RPMI7951 (cell line): ENCODE measurements at places on chromosomes 1 and 21. TPM values are rescaled to one million over a fixed set of nuclear protein-coding genes. Genes with fewer than 3 reads are reported as not detected.

The TTLL7 gene
- total RNA-seq: 12.0 and 15.4 TPM in 2 replicates

The C1orf116 gene
- total RNA-seq: 0.10 and 0.12 TPM in 2 replicates

DNA sequence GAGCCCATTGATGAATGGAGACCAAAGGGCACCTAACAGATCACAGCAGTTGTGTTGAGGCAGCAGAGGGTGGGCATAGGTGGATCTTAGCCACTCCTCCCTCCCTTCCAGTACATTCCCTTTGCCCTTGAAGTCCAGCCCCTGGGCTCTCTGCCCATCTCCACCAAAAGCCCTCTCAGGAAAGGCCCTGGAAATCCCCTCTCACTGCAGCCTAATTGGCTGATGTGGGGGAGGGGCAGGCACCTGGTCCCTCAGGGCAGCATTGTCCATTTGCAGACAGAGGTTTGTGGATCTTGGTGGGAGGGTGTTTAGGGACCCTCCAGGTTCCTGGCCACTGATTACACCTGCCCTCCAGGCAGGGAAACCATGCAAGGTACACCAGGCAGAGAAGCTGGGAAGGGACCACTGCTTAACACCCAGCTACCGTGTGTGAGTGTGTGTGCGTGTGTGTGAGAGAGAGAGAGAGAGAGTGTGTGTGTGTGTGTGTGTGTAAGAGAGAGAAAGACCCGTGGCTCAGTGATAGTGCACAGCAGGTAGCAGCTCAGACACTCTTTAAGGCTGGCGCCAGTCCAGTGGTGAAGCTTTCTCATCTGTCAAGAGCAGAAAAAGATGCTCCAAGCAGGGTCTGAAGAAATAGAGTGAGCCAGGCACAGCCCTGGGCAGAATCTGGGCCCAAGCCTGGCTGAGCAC lies 71.1 kb downstream of the MATN1 start:
- DNase-seq: no peak

- DNase-seq: peak; percentile 56
These were observed 10.8 kb upstream of the ENO1 start for GRCh38 chr1:8889103-8889846.

GRCh38 chr1:238186887-238187574 lies 296.3 kb upstream of the ZP4 start:
- no peak for DNase-seq

The FCRL2 gene
- total RNA-seq: not detected in 2 replicates

The ITLN2 gene
- total RNA-seq: not detected in 2 replicates

- DNase-seq: no peak
These were observed 45.4 kb upstream of the ATP1B1 start for GRCh38 chr1:169060919-169061639.

DNA sequence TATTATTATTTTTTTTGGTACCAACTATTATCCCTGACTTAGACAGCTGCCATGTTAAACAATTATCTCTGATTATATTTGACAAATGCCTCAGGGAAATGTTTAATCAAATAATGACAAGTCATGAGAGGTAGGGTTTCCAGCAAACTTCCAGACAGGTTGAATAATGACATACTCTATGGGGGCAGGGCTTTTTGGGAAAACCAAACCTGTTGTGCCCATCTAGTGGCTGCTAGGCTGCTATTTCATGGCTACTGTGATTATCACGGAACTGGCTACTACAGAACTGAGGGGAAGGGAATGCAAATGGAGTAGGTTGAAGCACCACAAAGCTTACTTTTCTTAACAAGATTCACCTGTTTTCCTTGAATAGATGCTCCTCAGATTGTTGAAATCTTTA lies 77.6 kb downstream of the DUSP10 start:
- no peak for DNase-seq

GRCh38 chr21:33308586-33309490 lies 15.9 kb upstream of the IFNAR1 start:
- peak; percentile 86 for DNase-seq

- no peak for DNase-seq
These were observed 79.8 kb downstream of the NFASC start for GRCh38 chr1:204950353-204951001.

DNA sequence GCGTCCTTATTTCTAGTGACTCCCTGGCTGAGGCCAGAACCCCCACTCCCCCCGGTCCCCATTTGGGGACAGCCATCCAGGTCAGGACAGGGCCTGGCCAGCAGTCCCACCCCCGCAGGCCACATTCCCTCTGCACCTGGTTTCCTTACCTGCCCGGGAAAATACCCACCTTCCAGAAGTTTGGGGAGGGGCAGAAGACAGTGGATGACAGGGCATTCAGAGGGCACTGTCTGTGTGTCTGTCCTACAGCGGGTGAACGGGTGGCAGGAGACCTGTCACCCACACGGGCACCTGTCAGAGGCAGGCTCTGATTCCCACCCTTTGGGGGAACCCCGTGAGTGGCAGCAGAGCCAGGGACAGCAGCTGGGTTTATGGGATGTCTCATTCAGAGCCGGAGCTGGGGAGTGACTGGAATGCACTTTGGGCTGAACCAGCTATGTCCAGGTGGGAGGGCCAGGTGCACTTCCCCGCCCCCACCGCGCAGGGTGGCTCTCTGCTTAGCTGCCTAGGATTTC lies 2.0 kb downstream of the ARHGEF16 start:
- DNase-seq: no peak

- no peak for DNase-seq
These were observed 26.7 kb upstream of the CYP4X1 start for GRCh38 chr1:46996659-46997281.

DNA sequence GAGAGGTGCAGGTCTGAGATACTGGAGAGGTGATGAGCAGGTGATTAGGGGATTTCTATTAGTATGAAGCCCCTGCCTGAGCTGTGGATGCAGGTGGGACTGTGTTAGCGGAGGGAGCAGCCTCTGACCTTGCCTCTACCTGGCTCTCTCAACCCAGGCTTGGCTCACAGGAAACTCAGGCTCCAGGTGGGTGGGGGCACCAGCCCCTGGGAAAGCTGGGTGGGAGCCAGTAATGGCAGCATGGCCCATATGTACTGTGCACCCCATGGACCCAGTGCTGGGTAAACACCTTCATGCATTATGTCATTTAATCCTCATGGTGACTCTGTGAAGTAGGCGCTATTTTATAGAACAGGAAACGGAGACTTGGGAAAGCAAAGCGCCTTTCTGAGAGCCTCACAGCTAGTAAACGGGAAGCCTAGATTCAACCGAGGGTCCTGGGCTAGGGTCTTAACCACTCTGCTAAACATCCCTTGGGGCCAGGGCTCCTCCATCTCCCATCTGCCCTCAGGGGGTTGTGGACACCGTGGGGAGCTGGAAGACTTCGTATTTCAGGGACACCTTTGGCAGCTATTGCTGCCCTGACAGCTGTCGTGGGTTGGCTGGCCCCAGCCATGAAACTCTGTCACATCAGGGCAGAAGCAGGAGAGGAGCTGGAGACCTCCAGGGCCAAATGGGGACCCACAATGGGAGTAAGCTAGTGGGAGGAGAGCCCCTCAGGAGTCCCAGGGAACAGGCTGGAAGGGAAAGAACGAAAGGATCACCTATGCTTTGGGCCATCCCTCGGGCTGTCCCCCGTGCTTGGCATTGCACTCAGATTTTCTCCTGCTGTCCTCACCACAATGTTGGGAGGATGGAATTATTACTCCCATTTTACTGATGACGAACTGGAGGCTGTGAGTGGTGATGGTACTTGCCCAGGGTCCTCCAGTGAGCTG lies 59.6 kb upstream of the CSF3R start:
- DNase-seq: no peak

The GSTM1 gene
- 0.12 TPM in 1 of 2 replicates, not detected in the other for total RNA-seq

The RSPH1 gene
- total RNA-seq: 0.12 TPM in 1 of 2 replicates, not detected in the other

- DNase-seq: no peak
These were observed 181.0 kb downstream of the SPATA17 start for GRCh38 chr1:217812175-217812574.

- DNase-seq: no peak
These were observed 322 bp upstream of the OLIG1 start for GRCh38 chr21:33069645-33069993.

The GBP2 gene
- 28.6 and 37.1 TPM in 2 replicates for total RNA-seq

DNA sequence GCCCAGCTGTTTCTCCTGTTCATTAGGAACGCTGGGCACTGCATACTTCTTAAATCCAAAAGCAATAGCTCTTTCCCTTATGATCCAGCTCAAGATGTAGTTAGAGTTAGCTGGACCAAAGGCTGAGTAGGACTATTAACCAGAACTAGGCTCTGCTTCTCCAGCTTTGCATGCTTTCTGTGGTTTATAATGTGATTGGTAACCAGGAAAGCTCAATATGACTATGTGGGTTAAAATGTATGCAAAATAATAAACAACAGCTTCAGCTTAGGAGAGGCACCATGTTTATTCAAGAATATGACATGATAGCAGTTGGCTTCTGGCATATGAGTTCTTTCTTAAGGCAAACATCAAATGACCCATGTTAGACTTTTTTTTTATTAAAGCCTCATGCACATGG lies 73.8 kb downstream of the LYPLAL1 start:
- no peak for DNase-seq

The LCE1B gene
- total RNA-seq: not detected in 2 replicates

DNA sequence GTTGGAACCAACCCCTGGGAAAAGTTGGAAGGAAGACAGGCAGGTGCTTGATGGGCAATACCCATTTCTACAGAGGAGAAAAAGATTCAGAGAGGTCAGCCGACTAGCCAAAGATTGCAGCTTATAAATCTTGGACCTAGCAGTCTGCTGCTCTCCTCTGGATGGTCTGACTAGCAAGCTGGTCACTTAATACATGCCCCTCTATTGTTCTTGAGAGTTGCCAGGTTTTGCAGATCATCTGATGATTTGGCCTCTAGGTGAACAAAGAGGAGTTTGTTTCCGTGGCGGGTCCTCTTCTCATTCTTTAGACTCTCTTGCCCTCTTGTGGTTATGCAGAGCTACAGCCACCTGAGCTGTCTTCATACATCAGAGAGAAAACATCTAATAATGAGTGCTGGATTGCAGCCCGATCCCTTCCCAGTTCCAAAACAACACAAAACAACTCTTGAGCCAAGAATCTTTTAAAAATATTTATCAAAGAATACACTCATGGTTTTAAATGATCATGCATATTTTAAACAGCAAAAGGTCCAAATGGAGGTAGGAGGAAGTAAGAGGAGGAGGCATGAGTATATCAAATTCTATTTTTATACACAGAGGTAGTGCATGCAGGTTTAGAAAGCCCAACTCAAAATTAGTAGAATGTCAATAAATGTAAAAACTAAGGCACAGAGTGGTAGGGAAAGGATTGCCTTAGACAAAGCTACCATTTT lies 115.7 kb downstream of the SLC30A10 start:
- DNase-seq: peak; percentile 75

GRCh38 chr1:6819246-6820040 lies 34.2 kb downstream of the CAMTA1 start:
- DNase-seq: no peak

- no peak for DNase-seq
These were observed 92.5 kb upstream of the KRTAP19-8 start for GRCh38 chr21:31130821-31131220.

- DNase-seq: no peak
These were observed 80.3 kb downstream of the PROX1 start for GRCh38 chr1:214067853-214068703.

The YBX1 gene
- total RNA-seq: 1,105 and 1,183 TPM in 2 replicates

DNA sequence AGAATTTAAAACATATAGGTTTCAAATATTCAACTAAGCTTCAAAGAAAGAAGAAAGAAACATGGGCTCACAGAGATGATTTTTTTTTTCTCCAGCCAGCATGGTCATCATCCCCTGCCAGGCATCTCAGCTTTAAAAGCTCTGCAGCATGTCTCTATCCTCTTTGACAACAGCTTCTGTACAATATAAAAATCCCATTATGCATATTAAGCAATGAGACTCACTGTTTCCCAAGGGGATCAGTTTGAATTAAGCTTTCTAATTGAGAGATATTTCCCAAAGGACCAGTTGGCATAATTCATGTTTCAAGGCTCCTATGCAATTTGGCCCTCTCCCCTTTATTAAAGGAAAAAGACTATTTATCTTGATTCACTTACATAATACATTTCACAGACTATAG lies 220.3 kb downstream of the GRIK1 start:
- no peak for DNase-seq

- no peak for DNase-seq
These were observed 697 bp upstream of the ZNF670 start for GRCh38 chr1:247079141-247079874.

- no peak for DNase-seq
These were observed 127.0 kb upstream of the TIAM1 start for GRCh38 chr21:31470896-31471694.

The SYT6 gene
- not detected in 2 replicates for total RNA-seq

The ZBTB21 gene
- 13.4 and 15.7 TPM in 2 replicates for total RNA-seq

DNA sequence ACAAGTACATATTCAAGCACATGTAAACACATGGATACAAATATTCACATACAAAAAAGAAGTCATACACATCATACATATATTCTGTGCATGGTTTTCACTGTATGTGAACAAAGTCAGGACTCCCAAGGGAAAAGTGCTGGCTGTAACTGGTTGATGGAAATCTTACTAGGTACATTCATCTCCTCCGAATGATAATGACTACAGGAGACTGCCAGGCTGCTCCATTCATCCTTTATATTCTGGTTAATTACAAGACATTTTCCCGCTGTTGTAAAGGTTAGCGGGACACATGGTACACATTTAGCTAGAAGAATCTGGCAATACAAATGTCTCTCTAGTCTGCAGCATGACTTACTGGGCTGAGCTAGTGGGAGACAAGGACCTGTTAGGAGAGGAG lies 26.2 kb upstream of the HMGB4 start:
- no peak for DNase-seq

The SLAMF8 gene
- total RNA-seq: 1.5 and 2.6 TPM in 2 replicates

DNA sequence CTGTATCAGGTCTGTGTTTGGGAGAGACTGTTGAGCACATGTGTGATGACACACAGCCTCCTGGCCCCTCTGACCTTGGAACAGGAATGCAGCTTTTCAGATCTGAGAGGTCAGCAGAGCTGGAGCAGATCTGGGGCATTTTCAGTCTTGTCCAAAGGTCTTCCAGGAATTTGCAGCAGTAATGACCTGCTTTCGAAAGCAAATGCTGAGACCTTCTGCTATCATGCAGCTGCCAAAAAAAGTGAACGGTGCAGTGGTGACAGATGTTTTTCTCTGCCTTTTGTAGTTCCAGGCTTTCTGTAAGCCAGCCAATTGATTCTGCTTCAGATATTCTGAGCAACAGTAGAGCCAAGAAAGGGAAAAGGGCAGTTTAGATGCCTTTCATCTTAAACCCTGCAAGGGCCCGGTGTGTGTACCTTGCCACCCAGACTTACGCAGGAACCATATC lies 137.8 kb upstream of the COA6 start:
- peak; percentile 66 for DNase-seq

GRCh38 chr1:41955461-41956159 lies 36.9 kb upstream of the HIVEP3 start:
- DNase-seq: peak; percentile 100

DNA sequence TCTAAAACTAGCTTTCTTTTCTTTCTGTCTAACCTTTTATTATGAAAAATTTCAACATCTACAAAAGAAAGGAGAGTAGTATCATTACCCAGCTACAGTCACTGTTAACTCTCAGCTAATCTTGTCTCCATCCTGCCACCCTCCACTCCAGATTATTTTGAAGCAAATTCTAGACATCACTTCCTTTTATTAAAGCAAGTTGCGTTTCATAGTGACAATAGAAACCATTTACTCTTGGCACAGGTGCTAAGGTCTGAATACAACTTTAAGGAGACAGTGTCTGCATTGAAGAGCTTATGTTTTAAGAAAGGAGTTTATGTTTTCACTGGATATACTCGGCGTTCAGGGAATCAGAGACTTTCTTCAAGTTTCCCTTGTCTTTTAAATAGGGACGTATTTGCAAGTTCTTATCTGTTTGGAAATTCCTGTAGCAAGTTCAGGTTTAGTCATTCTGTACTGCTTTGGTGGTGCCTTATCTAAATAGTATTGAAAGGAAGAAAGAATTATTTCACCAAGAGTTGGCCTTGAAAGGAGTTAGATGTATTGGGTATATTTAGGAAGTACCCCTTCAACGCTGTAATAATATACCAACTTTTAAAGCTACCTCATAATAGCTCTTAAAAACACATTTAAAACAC lies 42.7 kb downstream of the ITSN1 start:
- DNase-seq: no peak

The GALE gene
- 58.3 and 67.8 TPM in 2 replicates for total RNA-seq
